ENCODE measurements at places on chromosomes 5 and 9.

- DNase-seq = peak; percentile 30
Observed at GRCh38 chr5:989961-990530, 18.6 kb upstream of the NKD2 start.

DNA sequence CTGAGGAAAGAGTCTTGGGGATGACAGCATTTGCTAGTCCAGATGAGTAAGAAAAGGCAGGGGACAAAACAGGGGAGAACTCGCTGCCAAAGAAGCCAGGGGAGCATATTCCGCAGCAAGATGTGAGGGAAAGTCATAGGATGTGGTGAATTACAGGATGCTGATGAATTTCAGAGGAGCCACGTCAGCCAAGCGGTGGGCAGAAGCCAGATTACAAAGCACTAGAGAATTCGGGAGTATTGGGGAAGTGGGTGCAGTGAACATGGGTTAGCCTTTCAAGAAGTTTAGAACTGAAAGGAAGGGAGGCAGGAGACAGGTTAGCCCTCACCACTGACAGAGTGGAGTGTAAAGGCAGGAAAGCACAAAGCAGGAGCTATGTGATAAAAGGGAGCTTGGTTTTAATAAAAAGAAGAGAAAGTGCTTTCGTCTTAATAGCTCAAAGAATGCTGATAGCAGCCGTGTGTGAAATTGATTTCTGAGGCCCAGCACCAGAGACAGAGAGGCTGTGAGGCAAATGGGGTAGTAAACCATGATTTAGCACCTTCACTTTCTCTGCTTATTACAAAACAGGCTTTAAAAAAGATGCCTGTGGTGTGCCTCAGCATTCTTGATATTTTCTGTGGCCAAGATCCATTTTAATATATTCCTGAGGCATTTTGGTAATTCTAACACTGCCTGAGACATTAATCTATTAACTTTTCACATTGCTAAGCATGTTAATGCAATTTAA, 16.9 kb downstream of the ADAMTSL1 start:
- no peak for DNase-seq

DNA sequence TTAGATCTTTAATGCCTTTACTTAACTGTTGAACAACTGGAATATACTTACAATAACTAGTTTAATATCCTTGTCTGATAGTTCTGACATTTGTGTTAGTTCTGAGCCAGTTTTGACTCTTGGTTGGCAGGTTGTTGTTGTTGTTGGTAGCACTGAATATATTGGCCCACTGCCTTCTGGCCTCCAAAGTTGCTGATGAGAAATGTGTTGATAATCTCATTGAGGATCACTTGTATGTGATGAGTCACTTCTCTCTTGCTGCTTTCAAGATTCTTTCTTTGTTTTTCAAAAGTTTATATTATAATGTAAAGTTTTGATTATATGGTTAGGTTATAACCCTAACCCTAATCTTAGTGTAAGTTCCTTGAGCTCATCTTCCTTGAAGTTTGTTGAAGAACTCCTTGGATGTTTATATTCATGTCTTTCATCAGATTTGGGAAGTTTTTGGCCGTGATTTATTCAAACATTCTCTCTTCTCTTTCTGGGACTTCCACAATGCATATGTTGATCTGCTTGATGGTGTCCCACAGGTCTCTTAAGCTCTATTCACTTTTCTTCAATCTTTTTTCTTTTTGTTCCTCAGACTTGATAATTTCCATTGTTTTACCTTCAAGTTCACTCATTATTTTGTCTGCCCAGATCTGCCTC, 149.7 kb downstream of the FGF18 start:
- DNase-seq = no peak

GRCh38 chr5:152470167-152470566, 65.1 kb upstream of the NMUR2 start:
- DNase-seq = no peak

GRCh38 chr5:159003045-159004030, 96.4 kb downstream of the EBF1 start:
- DNase-seq = no peak

DNA sequence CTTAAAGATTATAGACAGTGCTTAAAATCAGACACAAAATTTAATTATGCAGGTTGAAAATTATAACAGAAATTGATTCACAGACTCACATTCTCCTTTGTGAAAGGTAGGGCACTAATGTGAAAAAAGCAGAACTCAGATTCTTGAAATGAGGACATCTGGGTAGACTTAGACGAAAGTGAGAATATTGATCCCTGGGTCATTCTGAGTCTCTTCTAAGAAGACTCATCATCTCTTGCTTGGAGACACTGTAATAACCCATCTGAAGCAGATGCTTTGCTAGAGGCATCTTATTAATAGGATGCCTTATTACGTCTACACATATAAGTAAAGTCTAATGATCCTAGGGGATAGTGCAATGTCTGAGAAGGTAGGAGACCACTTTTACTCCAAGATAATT, 274.4 kb downstream of the HINT1 start:
- no peak for DNase-seq

DNA sequence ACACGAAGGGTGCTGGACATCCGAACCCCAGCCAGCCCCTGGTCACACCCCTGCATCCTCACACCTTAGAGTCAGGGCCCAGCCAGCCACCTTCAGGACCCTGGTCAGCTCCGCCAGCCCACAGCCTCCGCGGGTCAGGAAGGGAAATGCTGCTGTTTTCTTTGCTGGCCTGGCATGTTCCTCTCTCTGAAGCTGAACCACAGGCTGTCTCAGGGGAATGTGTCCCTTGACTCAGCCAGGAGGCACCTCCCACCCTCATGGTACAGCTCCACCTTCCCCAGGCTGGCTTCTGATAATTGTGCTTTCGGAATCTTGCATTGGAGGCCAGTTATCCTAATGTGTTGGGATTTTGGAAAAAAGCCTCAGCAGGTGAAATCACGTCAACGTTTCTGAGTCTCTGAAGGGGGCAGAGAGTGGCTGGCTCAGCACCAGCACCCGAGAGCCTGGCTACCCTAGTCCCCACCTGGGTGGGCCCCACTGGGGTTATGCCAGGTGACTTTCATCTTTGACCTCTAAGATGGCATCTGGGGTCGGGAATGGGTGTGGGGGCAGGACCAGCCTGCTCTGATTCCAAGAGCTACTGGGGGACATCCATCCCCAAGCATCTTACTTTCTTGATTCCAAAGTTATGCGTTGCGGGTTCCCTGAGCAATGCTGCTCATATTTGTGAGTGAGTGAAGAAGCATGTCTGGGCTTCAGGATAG, 9.8 kb upstream of the OLFM1 start:
- DNase-seq = no peak

GRCh38 chr5:91419571-91420537, 36.7 kb upstream of the ARRDC3 start:
- DNase-seq = peak; percentile 88

DNA sequence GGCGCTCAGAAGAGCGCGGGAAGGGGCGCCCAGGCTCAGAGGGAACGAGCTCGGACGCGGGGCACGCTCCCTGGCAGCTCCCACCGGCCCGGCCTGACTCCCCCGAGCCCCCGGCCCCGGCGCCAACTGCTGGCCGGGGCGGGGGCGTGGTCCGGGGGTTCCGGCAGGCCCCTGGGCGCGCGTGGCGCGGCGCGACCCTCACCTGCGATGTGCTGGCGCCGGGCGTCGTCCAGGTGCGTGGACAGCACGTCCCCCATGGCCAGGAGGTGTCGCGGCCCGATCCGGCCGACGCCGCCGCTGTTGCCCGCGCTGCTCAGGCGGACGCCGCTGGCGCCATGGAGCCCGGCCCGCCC, 43.5 kb upstream of the STXBP1 start:
- DNase-seq = no peak

GRCh38 chr9:106110483-106110882, 416.1 kb downstream of the TMEM38B start:
- DNase-seq = no peak

DNA sequence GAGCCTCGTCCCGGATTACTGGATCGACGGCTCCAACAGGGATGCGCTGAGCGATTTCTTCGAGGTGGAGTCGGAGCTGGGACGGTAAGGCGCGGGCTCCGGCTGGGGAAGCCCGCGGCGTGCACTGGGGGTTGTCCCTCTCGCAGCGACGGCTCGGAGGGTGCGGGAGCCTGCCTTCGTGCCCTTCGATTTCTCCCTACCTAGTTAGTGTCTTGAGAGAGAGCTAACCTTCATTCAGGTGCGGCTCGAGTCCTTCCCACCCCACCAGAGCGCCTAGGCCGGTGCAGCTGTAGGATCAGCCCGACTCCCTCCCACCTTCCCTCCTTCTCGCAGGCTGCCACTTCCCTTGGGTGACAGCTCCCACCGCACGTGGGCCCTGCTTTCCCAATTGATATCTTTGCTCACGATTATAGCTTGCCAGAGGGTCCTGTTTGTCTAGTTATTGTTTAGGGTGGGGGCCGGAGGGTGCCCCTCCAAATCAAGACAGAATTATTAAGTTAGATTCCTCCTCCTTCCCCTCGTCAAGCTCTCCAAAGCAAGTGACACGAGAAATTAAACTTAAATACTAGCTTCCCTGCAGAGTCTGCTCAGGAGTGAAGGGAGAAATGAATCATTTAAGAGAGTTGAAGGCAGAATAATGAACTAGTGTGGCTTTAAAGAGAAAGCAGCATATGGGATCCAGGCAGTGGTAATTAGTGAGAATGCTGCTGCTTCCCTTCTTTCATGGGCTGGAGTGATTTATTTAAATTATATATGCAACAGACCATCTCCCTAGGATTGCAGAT, 569 bp downstream of the CAMK4 start:
- no peak for DNase-seq

GRCh38 chr5:82911910-82912309, 165.3 kb downstream of the TMEM167A start:
- peak; percentile 22 for DNase-seq

DNA sequence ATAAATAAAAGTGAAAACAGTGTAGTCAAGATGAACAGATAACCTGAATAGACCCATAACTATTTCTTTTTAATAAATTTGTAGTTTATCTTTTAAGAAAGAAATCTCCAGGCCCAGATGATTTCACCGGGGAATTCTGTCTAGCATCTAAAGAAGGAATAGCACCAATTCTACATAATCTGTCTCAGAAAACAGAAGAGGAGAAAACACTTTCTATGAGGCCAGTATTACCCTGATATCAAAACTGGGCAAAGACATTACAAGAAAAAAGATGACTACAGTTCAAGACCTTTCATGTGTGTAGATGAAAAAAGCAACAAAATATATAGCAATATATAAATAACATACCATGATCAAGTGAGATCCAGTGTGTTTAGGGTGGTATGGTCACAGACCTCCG, 31.4 kb downstream of the TTC23L start:
- no peak for DNase-seq

- DNase-seq = peak; percentile 44
Observed at GRCh38 chr5:152505442-152506042, 100.5 kb upstream of the NMUR2 start.

- no peak for DNase-seq
Observed at GRCh38 chr9:133067813-133068212, 6.0 kb downstream of the CEL start.

DNA sequence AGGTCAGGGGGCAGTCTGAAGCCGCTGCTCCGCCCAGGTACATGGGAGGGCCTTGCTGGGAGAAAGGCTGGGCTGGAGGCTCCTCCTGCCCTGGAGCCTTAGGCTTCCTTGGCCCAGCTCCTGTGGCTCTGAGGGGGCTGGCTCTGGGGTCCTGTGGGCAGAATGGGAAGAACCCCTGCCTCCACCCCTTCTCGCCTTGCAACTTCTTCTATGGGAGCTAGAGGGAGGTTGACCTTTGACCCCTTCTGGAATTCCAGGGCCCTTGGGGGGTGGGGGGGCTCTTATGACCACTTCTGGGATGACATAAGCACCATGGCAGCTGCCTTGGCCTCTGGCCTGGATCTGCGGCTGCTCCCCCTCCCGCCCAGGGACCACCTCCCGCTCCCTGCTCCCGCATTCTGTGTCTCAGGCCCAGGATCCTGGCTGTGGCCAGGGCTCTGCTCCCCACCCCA, 32.2 kb downstream of the IER5L start:
- DNase-seq = no peak

DNA sequence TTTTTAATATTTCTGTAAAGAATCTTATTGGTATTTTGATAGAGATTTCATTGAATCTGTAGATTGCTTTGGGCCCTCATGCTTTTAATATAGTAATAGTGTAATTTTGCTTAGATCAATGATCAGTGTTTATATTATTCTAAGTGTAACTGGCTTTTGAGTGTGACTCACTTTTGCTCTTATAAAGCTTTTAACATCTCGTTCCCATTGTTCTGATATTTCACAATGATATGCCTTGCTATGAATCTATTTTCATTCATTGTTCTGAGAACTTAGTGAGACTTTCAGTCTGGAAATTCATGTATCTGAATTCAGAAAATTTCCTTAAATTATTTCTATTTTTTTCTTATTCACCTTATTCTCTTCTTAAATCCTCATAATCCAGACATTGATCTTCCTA, 13.5 kb upstream of the MAMDC2 start:
- DNase-seq = no peak

DNA sequence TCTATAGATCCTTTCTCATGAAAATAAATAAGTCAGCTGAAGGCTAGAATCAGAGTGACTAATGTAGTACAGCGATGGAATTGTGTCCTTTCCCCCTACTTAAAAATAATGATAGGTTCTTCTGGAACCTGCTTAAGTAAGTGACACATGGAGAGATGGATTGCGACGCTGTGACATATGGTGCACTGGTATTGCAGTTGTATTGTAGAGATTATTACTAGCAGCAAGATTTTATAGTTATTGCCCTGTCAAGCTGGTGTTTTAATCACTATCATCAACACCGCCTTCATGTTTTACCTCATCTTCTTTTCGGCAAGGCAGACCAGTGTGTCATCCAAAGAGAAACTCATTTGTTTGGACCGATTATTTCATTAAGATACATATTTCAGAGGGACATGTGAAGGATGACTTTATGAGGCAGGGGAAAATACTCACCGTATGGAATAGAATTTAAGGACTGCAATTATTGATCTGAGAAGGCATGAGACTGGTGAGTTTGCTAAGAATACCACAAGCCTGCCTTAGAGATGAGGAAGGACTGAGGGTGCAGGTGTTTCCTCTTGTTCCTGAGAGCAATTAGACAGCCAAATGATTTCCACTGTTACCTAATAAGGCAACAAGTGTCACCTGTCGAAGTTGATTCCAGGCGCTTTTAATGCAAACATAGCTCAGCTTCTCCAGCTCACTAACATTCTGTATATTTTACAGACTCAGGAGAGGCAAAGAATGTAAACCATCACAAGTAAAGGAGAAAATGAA, 1855.5 kb downstream of the MAT2B start:
- no peak for DNase-seq
